ENCODE measurements at places on chromosomes 11 and 22. TPM values are rescaled to one million over a fixed set of nuclear protein-coding genes. Genes with fewer than 3 reads are reported as not detected.

NRXN2 gene
- 13.7 TPM for total RNA-seq

CASP12 gene
- total RNA-seq = 2.3 TPM

RFPL1 gene
- not detected for total RNA-seq

MPPED2 gene
- 8.0 TPM for total RNA-seq

OOSP3 gene
- not detected for total RNA-seq

ST14 gene
- 2.8 TPM for total RNA-seq
